Activated CD4-positive, alpha-beta T cell treated with anti-CD3 and anti-CD28 coated beads, Interleukin-10, Interleukin-2, amounts not matched to agents 100 ng/mL and 50 ng/mL, durations not matched to agents 16 hours and 8 hours (primary cell): ENCODE measurements at places on chromosomes 16 and 17.

- DNase-seq, result no peak
Observed at GRCh38 chr17:6712854-6713129, 377 bp downstream of the SLC13A5 start.

GRCh38 chr17:83078378-83079351 is 744 bp upstream of the METRNL start:
- no peak for DNase-seq

DNA sequence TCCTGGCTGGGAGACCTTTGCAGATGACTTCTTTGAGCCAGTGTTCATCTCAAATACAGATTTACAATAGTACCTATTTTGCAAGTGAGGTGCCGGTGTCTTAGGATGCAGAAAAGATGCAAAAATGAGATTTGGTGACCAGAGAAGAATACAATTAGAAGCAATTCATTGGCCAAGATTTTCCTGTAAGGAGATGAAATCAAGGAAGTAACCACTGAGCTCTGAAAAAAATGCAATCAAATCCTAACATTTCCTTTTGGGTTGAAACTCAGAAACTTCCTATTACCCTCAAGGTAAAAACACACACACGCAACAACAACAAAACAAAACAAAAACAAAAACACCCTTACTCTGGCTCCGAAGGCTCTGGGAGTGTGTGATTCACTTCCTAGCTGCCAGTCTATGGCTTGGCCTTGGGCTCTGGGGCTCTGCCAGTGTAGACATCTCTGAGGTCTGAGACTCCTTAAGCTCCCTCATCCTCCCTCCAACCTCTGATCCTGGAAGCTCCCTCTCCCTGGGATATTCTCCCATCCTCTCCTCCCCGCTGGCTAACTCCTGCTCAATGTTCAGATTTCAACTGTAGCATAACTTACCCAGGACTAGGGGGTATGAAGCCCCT is 16.8 kb upstream of the MT4 start:
- DNase-seq, result no peak

DNA sequence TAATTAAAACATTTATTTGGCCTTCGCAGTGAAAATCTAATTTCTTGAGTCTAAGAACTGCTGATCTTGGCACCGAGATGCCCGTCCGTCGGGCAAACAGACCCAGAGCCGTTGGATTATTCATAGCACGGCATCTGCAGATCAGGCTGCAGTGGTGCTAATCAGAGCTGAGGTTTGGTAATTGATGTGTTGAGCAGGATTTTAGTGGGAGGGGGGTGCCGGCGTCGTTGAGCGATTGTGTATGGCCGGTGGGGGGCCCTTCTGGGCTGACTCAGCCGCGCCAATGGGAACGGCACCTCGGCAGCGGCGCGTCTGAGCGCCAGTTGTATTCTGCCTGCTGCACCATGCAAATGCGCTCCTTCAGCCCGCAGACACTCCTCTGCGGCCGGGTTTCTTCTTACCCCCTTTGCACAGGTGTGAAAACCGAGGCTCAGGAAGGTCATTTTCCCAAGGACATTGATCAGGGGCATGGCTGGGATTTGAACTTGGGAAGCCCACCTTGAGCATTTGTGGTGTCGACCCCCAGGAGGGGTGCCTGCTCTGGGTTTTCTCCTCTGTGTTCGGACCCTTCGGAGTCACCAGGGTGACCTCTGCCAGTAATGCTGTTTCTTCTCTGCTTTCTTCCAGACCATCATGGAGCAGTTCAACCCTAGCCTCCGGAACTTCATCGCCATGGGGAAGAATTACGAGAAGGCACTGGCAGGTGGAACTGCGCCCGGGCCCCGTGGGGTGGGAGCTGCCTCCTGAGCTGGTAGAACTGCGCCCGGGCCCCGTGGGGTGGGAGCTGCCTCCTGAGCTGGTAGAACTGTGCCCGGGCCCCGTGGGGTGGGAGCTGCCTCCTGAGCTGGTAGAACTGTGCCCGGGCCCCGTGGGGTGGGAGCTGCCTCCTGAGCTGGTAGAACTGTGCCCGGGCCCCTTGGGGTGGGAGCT is 18.4 kb downstream of the BAIAP2 start:
- no peak for DNase-seq

GRCh38 chr17:82110298-82110697 is 12.3 kb upstream of the FASN start:
- DNase-seq, result peak; percentile 50

DNA sequence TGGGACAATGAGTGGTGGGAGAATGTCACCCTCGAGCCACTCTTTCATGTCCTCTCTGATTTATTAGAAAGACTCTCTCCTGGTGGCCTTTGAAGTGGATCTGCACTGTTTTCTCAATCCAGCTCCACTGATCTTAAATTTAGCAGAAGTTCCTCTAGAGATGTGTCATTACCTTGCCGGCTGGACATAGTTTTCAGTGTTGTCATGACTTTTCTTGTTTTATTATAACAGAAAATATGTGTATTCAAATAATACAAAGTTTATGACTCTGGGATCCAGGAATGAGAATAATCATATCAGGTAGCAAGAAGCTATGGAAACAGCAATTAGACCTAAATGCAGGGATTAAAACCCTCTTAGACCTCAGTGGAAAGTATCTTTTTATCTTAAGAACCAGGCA is 247.5 kb upstream of the ELAC2 start:
- no peak for DNase-seq

DNA sequence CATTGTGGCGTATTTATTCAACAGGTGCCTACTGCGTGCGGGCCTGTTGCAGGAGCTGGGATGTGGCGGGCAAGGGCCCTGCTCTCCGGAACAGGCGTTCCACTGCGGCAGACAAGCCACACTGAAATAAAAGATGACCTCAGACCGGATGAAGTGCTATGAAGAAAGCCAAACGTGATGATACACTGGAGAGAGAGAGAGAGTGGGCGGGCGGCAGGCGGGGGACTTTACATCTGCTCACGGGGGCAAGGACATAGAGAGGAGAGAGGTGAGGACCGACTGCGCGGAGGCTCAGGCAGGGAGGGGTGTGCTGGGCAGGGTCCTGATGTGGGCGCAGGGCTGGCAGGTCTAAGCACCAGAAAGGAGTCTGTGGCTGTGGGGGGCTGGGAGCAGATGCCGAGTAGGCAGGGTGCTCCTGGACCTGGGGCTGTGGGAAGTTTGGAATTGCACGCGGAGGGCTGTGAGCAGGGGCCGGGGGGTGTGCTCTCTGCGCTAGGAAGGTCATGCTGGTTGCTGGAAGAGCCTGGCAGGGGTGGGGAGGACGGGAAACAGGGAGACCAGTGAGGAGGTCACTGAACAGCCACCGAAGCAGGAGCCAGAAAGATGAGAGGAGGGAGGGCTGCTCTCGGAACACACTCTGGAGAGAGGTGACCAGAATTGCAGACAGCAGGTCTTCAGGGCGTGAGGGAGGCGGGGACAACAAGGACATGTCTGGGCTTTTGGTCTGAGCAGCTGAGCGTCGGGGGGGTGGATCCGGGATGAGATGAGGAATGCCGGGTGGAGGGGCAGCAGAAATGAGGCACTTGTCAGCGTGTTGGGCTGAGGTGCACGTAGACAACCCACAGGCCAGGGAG is 9.9 kb downstream of the MXRA7 start:
- no peak for DNase-seq

GRCh38 chr17:36859706-36860105 is 77.6 kb upstream of the LHX1 start:
- DNase-seq, result no peak

GRCh38 chr16:6446370-6446769 is 886.3 kb upstream of the RBFOX1 start:
- DNase-seq, result no peak

DNA sequence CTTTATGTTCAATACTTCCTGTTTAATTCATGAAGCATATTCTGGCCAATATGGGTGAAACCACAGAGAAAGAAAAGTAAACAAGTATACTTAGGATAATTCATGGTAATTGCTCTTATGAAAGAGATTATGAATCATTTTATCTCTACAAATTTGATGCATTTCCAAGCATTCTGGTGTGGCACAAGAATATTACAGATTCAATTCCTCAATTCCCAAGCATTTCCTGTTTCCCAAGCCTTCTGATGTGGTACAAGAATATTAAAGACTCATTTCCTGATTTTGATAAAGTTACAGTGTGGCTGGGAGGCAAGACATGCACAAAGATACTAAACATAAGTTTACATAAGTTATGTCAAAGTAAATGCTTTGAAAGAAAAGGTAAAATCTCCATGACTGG is 126.1 kb upstream of the NUDT7 start:
- no peak for DNase-seq

DNA sequence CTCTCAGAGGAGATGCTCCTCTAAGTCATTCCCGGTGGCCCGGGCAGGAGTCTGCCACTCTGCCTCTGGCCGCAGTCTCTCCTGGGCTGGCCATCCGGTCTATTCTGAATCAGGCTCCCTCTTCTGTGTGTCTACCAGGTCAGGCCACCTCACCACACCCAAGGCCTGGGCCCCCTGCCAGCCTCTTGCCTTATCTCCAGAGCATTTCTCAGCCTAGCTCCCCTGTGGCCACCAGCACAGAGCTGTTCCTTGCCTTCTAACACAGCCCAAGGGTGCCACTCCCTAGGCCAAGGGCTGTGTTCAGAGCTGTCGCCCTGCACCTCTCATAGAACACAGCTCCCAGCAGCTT is 55.3 kb downstream of the MYO18A start:
- DNase-seq, result no peak

DNA sequence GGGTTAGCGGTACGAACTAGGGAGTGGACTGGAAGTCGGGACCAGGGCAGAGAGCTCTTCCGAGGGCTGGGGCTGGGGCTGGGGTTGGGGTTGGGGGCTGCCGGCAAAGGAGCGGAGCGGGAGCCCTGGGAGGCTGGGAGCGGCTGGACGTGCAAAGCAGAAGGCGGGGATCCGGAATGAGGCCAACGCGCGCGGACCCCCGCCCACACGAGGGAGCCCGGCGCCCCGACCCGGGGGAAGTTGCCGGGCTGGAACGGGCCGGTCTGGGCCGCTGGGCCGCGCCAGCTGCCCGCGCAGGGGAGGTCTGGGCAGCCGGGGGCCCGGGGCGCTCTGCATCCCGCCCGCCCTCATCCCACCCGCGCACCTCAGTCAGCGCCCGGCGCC is 323 bp downstream of the ST3GAL2 start:
- no peak for DNase-seq

GRCh38 chr16:14013145-14013570 is 58.0 kb upstream of the MRTFB start:
- no peak for DNase-seq

- peak; percentile 60 for DNase-seq
Observed at GRCh38 chr16:23924128-23924527, 88.3 kb downstream of the PRKCB start.

DNA sequence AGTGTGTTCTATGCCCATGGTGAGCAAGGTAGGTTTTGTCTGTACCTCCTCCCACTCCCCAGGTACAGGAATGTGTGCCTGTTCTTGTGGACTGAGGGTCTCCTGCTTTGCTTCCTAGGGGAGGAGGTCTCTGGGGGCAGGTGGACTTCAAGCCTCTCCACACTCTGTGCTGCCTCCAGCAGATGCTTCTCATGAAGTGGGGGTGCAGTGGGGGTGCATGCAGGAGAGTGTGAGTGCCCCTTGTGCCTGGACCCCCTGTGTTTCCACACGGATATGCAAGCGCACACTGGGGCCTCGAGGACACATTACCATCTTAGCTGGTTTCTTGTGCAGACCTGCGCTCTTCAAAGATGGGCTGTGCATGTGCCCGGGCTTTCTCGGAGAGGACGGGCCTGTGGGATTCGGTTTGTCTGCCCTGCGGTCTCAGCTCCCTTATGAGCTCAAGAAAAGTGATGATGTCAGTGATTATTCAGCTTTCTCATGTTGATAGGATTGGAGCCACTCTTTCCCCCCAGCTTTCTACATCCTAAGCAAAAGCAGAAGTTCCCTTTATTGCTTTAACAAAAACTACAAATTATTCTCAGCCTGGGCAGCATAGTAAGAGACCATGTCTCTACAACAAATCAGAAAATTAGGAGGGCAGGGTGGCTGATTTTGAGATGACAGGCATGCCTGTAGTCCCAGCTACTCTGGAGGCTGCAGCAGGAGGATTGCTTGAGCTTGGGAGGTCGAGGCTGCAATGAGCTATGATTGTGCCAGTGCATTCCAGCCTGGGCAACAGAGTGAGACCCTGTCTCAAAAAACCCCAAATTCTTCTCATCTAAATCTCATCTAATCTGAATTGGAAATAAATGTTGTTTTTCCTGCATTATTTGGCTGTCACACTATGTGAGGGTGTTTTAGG is 86.8 kb downstream of the RPTOR start:
- no peak for DNase-seq

- peak; percentile 58 for DNase-seq
Observed at GRCh38 chr17:74369221-74369620, 1.9 kb downstream of the GPR142 start.

- DNase-seq, result no peak
Observed at GRCh38 chr16:29139261-29139802, 154.5 kb downstream of the LAT start.

GRCh38 chr17:45098081-45098868 is 34.0 kb downstream of the PLCD3 start:
- no peak for DNase-seq

DNA sequence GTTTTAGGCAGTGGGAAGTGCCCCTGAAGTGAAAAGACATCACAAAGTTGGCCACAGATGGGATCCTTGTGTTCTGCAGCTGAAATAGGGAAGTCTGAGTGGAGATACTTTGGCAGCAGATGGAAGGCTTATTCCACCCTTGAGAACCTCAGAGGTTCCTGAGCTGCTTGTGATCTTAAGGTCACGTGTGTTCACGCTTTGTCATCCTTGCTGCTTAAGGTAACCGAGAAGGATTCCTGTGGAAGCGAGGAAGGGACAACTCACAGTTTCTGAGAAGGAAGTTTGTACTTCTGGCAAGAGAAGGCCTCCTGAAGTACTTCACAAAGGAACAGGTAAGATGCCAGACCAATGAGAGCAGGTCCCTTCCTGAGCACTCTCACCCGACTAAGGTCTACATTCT is 12.2 kb downstream of the ADAP2 start:
- DNase-seq, result no peak

DNA sequence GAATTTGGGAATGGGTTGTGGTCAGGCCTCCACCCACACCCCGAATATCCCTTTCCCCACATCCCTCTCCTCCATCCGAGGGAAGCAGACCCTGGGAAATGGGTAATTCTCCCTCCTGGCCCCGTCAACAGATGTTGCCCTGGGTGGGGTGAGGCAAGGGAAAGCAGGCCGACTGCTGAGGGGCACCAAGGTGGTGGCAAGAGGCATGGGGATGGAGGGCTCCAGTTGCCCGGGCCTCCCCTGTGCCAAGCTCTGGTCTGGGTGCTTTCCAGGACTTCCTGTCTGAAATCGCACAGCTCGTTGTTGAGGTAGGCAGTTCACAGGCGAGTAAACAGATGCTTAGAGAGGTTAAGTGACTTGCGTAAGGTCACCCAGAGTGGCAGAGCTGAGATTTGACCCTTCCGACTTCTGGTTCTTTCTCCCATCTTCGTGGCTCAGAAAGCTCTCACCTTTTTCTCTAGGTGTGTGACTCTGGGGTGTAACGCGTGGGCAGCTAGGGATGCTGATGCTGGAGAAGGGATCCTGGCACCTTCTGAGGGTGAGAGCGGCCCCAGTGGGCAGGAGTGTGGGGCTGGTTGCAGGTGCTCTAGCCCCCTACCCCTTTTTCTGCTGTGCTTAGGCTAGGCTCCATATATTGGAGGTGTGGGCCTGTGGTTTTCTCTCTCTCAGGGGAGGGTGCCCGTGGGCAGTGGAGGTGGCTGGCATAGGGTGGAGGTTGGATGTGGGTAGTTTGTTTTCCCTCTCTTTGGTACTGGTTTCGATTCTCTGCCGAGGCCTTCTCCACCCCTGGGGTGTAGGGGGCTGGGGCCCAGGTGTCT is 17.2 kb downstream of the RARA start:
- DNase-seq, result peak; percentile 79
